NCI-H1694 (cell line): ENCODE measurements at places on chromosomes 3 and 15.

DNA sequence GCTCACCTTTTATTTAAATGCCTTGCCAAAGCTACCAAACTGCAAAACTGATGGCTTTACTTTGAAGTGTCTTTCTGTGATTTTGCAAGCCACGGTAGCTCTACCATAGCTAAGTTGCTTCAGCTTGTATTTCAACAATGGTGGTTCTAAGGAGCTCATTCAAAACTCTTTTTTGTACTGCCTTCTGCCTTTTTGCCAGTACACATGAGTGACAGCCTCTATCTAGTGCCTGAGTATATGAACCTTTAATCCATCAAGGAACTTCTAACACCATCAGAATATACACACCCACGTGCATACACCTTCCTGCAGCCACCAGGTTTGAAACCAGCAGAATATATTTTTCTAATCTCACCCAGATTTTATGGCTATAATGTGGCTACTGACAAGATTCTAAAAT, 10.4 kb upstream of the NR2F2 start:
- DNase-seq = no peak

DNA sequence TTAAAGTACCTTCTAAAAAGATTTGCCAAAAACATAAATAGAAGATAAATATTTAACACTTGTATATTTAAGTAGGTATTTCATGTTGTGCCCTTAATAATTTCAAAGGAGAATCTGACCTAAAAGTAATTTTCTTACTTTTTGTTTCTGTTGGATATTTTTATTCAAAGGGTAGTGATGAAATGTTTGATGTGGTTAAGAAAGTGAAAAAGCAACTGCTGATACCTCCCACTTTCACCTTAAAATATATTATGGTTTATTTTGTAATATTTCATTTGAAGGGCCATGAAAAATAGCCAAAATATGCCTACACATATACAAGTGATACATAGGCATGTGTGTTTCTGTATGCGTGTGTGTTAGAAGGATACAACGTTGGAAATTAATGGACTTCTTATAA, 5.8 kb upstream of the SLITRK3 start:
- DNase-seq = no peak

DNA sequence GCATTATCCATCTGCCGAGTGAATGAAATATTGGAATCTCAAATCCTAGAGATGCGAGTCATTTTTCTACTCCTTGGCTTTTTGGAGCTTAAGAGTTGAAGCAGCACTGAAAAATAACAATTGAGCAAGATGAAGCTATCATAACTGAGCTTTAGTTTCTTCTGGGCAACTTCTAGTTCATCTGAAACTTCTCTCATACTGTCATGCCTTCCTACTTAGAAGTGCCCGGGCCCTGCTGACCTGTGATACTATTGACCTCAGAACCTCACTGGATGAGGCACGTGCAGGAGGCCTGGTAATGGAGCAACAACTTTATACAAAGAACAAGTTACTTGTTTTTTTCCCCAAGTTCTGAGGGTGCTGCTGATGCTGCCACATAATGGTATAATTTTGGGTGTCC, 48.5 kb upstream of the P3H2 start:
- DNase-seq = no peak

- DNase-seq = no peak
Observed at GRCh38 chr3:152276681-152277080, 8.0 kb downstream of the MBNL1 start.

GRCh38 chr15:91938136-91938535, 84.6 kb downstream of the SLCO3A1 start:
- DNase-seq = no peak

- no peak for DNase-seq
Observed at GRCh38 chr15:58865425-58865880, 68.0 kb downstream of the SLTM start.

GRCh38 chr3:88076712-88077111, 17.7 kb downstream of the ZNF654 start:
- DNase-seq = no peak

DNA sequence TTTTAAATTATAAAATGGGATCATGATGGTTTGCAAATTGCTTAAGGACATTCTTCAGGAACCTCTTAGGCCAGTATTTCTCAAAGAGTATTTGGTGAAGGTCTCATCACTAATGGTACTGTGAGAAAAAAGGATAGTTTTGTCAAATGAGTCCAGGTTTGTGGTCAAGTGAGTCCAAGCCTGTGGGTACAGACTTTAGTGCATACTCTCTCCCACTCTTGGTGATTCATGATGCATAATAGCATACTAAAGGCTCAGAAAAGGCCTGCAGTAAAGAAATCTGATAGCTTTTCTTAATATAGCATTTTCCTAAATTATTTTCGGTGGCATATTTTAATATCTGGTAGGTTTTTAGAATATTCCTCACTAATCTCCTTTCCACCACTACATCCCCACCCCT, 20.0 kb downstream of the BOC start:
- no peak for DNase-seq

GRCh38 chr3:128882719-128883118, 3.3 kb downstream of the ACAD9 start:
- DNase-seq = no peak

DNA sequence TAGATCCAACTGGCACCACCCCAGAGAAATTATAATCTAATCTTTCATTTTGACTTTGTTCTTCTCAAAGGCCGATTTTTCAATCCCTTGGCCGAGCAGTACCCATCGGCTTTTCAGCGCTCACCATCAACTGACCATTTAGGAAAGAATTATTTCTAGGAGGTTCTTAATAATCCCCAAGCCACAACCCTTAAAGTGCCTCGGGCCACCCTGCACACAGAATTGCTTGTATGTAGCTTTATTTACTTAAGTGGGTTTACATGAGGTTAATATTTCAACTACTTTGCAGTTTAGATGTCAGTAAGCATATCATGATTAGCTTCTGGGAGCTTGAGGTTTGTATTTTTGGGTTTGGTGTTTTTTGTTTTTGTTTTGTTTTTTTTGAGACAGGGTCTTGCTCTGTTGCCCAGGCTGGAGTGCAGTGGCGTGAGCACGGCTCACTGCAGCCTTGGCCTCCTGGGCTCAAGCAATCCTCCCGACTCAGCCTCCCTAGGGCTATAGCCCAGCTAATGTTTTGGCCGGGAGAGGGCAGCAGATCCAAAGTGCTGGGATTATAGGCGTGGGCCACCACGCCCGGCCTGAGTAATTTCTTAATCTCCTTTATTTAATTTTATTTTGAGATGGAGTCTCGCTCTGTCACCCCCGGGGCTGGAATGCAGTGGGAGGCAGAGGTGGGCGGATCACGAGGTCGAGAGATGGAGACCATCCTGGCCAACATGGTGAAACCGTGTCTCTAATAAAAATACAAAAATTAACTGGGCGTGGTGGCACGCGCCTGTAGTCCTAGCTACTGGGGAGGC, 801 bp upstream of the CDAN1 start:
- DNase-seq = no peak

DNA sequence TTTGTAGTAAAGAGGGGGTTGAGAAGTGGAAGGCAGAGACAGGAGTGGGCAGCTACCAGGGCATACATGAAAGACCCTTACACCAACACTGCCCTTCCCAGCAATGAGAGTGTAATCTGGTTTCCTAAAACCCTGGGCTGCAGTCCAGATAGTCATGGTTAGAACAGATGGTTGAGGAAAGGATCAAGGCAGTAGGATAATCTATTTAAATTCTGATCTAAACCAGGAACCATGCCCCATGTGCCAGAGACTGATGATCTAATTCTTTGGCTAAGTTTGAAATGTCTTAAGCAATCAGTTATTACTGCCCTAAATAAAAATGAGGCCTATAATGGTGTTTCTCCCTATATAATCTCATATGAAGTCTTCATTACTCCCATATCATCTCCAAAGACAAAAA, 59.6 kb downstream of the PRTG start:
- no peak for DNase-seq

DNA sequence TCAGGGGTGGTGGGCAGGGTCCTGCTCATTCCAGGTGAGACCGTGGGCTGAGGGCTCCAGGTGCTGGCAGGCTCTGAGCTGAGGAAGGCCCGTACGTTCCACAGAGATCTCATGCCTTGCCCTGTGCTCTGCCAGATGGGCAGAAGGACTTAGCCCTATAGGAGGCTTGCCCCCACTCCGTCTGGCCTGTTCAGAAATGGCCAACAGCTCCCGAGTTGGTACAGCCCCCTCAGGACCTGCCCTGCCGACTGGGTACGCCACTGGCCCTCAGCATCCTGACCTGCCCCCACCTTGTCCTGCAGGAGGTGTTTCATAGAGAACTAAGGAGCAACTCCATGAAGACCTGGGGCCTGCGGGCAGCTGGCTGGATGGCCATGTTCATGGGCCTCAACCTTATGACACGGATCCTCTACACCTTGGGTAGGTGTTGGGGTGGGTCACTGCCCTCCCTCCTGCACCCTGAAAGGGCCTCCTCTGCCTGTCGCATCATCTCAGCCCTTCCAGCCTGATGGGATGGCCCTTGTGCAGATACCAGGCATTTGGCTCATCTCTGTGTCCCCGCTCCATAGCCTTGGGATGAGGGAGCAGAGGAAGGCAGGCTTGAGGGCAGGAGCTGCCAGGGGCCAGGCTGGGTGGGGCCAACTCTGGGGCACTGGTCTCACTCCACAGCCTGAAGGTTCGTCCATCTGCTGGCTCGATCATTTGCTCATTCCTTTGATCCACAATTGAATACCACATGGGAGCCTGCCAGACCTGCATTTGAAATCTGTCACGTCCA, 14.2 kb downstream of the TMEM43 start:
- DNase-seq = no peak

- DNase-seq = no peak
Observed at GRCh38 chr3:83823095-83823494, 1135.7 kb upstream of the CADM2 start.

GRCh38 chr3:19539518-19540392, 391.4 kb downstream of the KCNH8 start:
- DNase-seq = no peak

- no peak for DNase-seq
Observed at GRCh38 chr3:13189639-13190377, 116.6 kb upstream of the IQSEC1 start.

DNA sequence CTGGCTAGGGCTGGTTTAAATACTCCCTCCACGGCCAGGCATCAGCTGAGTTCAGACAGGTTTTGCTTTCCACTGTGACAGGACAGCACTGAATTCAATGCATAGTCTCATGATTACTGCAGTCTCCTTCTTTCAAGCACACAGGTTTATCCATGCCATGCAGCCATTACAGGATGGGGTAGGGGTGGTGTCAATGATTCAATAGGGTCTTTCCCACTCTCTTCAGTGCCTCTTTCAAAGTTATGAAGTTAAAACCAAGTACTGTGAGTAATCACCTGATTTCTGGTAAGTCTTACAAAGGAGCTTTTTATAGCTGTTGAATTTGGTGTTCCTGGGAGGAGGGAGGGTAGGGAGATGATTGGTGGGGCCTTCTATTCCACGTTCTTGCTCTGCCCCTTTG, 47.2 kb downstream of the TMEM212 start:
- DNase-seq = no peak

GRCh38 chr3:165617134-165617533, 220.1 kb downstream of the BCHE start:
- no peak for DNase-seq

DNA sequence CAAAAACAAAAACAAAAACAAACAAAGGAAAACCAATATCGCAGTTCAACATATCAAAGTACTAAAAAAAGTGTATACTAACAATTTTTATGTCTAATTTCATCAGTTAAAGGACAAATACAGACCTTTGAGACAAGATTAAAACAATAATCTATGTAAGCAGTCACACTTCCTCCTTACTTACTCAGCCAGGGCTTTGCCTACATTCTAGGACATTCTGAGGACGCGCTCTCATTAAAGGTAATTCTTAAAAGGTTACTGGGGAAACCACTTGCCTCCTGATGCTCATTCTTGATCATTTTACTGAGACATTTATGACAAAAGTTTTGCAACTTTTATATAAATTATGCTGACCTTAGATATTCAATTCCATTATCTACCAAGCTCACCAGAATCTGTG, 93.4 kb downstream of the CBLB start:
- no peak for DNase-seq

- DNase-seq = no peak
Observed at GRCh38 chr3:119930286-119930685, 148.4 kb downstream of the NR1I2 start.

- peak; percentile 57 for DNase-seq
Observed at GRCh38 chr3:118882353-118882947, 152.2 kb downstream of the IGSF11 start.

DNA sequence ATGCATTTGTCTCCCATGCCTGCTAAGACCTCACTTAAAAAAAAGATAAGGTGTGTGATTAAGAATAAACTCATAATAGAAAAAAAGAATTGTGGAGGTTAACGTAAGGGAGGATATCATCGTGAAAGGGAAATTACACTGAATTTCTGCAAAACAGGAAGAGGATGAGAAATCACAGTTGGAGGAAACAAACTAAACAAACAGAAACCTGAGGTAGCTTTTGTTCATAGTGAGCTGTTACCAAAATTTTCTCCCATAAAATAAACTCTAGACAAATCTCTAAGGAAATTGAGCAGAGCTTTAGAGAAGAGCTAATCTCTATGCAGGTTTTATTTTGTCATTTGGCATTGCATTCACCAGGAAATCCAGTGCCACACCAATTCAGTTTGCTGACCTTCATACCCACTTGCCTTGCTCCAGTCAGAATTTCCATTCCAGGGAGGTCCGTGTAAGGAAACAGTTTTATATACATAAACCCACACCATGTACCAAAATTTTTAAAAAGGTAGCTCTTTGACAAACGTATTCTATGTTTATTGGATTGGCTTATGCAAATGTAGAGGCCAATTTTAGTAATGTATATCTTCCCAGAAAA, 231.2 kb downstream of the MBNL1 start:
- no peak for DNase-seq

- peak; percentile 73 for DNase-seq
Observed at GRCh38 chr3:150495563-150496168, 50.6 kb downstream of the SERP1 start.

- DNase-seq = no peak
Observed at GRCh38 chr3:9135930-9136525, 113.4 kb downstream of the SRGAP3 start.

DNA sequence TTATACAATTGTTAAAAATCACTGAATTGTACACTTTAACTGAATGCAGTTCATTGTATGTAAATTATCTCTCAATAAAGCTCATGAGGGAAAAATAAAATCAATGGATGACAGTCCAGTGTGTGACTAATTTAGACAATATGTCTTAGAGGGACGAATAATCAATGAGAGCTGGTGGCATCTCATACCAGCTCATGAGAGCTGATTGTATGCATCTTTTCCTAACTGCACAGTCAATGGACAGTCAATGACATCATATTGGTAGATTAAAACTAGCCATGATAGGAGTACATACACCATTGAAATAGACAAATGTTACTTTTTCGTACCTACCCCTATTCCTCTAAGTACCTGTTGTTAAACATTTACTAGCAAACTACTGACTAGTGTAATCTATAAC, 946.1 kb downstream of the SQOR start:
- DNase-seq = no peak

- DNase-seq = no peak
Observed at GRCh38 chr3:112389961-112390360, 57.0 kb downstream of the CD200 start.

GRCh38 chr3:100737334-100737733, 28.0 kb downstream of the TFG start:
- no peak for DNase-seq
